NCI-H2107 (cell line): ENCODE measurements at places on chromosomes 7 and 10.

DNA sequence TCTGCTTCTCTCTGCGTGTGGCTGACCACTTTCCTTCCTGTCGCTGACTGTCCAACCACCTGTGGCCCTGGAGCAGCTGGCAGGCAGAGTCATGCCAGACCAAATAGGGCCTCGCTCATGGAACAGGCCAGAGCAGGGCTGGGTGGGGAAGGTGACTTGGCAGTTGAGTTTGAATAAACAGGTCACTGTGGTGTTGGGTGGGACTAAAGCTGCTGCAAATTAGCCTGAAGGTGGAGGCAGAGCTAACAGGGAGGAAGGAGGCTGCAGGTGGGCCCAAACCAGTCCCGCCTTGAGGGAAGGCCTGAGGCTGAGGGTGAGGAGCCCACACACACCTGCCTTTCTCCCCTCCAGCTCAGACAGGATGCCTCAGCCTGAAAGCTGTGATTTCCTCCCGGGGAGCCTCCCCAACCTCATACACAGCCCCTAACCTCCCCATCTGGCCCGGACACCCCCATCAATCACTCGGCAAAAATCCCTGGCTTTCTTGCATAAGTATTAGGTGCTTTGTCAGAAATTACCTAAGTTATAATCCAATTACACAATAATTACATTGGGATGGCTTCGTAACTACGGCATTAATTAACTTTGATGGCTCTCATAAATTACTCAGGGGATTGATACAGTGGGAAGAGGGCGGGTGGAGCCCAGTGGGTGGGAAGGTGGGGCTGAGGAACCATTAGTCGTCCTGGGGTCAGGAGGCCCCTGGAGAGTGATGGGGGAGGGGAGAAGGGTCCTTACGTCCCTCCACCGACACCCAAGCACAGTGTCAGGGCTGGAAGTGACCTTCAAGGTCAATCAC is 97.7 kb upstream of the PCBD1 start:
- DNase-seq = no peak

- no peak for DNase-seq
Observed at GRCh38 chr10:4046712-4047354, 261.8 kb upstream of the KLF6 start.

GRCh38 chr10:110680273-110681020 is 36.3 kb downstream of the RBM20 start:
- DNase-seq = no peak

- DNase-seq = no peak
Observed at GRCh38 chr10:91127341-91128082, 93.0 kb upstream of the PCGF5 start.

DNA sequence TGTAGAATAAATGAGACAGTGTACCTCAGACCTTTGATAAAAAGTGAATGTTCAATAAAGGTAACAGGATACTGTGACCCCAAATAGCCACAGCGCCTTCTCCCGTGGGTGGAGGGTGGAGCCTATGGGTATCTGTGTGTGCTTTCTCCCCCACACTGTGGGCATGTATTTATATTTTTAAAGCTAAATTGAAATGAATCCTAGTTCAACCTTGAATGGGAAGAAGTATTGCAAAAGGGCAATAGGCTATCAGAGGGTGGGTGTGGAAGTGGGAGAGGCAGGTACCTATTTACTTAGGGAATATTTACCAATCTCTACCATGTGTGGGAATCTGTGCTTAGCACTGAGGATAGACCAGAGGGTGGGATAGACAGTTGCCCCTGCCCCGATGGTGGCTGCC is 68.9 kb downstream of the PFKFB3 start:
- DNase-seq = no peak

DNA sequence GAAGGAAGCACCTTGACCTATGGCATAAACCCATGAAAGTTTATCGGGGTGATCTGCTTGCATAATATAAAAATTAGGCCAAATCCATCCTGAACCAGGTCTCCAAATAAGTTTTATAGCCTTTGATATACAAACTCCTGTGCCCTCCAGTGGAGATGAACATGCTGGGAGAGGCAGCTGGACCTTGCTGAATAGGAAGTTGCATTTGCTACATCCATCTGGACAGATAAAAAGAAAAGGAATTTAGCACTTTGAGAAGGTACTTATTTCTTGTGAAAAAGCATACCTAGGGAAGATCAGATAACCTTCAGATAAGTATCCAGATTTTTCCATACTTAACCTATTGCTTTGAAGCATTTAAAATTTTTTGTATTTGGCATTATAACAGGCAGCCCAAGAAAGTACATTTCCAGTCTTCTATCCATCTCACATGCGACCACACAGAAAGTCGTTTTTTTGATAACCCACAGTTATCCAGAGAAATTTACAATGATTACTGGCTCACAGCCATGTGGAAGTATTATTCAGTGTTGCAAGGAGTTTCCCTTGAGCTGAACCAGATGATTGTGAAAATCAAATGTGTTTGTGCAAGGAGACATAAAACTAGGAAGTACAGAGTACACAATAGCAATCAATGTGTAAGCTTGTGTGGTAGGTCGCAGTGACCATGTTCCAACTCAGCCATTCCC is 124.4 kb upstream of the STK17A start:
- no peak for DNase-seq

- no peak for DNase-seq
Observed at GRCh38 chr7:27168265-27168947, 3.1 kb upstream of the HOXA9 start.

GRCh38 chr10:17431871-17432311 is 22.5 kb downstream of the ST8SIA6 start:
- no peak for DNase-seq

DNA sequence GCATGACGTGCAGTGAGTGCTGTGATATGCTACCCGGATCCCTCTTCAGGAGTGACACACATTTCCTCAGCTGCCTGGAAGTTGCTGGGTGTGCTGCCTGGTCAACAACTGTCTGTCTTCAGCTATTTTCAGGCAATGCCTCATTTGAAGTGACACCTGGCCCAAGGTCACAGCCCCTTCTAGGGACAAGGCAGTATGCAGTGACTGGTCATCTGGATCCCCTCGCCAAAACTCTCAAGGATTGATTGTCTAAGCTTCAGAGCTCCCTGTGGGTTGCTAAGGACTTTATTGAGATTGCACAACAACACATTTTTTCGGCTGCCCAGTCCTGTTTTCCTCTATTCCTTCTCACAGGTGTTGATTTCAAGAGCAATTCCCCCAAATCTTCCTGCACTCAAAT is 108.8 kb downstream of the GNAI1 start:
- DNase-seq = no peak

- DNase-seq = no peak
Observed at GRCh38 chr10:132532749-132533560, 4.6 kb upstream of the INPP5A start.

GRCh38 chr10:111233439-111233838 is 156.6 kb downstream of the ADRA2A start:
- no peak for DNase-seq

DNA sequence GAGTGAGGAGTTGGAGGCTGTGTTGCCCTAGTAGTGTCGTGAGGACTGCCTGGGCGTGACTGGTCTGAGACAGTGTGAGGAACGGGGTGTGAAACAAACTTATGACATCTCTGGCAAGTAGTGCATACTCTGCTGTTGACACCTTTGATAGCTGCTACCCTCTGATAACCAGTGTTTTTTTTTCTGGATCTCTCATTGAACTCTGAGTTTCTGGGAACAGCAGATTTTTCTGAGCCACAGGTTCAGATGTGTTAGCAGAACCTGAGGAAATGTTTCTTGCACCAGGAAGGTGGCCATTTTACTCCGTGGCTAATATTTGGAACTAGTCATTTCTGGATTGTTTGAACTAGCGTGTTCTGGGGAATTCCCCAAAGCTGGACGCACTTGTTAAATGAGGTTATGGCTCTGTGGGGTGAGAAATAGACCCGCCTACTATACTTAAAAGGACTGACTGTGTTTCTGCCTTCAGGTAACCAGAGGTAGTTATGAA is 52.9 kb downstream of the AUTS2 start:
- DNase-seq = no peak

DNA sequence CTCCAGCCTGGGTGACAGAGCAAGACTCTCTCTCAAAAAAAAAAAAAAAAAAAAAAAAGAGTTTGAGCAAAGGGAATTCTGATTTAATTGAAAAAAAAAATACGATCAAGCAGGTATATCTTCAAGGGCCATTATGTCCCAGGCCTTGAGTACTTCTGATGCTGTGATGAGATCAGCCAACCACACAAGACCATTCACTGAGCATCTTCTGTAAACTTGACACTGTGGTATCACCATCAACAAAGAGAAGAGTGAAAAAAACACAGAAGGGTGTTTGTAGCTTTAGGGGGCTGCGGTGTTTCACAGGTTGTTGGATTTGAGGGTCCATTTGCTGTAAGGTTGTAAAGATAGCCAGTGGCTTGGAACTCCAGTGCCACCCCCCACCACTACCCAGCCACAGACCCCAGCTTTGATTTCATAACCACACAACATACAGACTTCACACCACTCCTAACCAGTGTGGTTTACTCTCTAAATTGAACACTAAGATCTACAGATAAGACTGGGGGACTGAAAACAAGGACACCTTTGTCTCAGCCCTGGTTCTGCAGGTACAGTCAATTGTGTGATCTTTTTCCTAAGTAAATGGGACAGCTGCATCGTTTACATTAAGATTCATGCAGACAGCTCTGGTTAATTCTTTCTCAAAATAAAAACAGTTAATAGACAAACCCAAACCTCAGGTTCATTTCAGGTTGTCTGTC is 66.4 kb downstream of the CDC123 start:
- no peak for DNase-seq

- no peak for DNase-seq
Observed at GRCh38 chr10:15606377-15606776, 113.3 kb downstream of the ITGA8 start.

- DNase-seq = no peak
Observed at GRCh38 chr7:45657890-45658715, 83.9 kb downstream of the ADCY1 start.

GRCh38 chr7:132536654-132537395 is 39.4 kb downstream of the PLXNA4 start:
- no peak for DNase-seq

DNA sequence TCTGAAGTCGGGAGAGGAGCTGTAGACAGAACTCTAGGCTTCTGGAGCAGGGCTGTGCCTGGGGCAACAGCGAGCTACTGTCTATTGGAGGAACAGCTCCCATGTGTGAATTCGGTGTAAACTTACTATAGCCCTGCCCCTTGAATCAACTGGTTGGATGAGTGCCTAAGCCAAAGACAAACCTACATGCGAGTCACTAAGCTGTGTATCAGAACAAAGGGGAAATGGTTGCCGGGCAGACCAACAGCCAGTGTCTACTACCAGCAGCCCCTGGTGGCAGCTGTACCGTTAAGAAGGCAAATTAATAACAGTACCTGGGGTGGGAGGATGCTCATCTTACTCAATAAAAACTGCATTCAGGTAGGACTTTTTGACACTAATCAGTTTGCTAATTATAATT is 343.6 kb downstream of the ACTR3B start:
- no peak for DNase-seq

GRCh38 chr7:55069271-55069792 is 50.5 kb downstream of the EGFR start:
- no peak for DNase-seq

DNA sequence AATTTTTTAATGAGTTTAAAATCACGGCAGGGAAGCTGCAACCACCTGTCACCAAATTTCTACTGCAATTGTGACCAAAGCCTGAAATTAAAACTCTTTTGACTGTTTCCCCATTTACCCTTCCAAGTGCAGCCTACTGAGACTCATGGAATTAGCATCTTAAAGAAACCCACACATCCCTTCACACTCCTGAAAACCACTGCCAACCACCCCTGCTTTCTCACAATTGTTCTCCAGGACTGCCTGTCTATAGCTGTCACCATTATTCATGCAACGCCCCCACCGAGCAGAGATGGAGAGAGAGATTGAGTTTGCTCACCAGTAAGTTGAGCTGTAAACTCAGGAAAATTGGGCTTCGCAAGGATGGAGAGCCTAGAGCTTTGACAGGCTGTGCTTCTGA is 383.8 kb upstream of the SORCS1 start:
- no peak for DNase-seq

DNA sequence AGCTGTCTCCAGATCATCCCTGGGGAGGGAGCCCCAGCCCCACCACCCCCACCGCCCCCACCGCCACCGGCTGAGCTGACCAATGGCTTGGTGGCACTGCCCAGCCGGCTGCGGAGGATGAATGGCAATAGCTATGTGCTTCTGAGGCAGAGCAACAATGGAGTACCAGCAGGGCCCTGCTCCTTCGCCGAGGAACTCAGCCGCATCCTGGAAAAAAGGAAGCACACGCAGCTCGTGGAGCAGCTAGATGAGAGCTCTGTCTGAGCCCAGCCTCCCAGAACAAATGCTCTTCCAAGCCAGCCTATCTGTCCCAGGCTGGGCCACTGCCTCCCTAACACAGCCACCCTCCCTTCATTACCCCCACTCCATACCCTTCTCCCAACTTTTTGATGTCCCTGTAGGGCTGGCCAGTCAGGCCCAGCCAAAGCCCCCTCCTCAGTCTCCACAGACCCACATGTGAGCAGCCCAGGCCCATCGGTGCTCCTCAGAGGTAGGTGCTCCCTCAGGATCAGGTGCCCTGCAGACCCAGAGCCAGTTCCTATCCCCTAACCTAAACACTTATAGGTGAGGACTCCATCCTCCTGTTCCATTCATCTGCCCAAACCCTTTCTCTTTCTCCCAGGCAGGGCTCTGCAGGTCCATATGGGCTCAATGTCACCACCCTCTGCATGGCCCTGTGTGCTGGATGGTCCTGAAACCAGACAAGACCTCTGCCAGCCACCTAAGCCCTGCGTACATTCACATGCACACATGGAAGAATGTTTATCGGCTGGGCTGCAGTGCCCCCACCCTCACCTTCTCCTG is 3.2 kb downstream of the MRPL43 start:
- DNase-seq = no peak

DNA sequence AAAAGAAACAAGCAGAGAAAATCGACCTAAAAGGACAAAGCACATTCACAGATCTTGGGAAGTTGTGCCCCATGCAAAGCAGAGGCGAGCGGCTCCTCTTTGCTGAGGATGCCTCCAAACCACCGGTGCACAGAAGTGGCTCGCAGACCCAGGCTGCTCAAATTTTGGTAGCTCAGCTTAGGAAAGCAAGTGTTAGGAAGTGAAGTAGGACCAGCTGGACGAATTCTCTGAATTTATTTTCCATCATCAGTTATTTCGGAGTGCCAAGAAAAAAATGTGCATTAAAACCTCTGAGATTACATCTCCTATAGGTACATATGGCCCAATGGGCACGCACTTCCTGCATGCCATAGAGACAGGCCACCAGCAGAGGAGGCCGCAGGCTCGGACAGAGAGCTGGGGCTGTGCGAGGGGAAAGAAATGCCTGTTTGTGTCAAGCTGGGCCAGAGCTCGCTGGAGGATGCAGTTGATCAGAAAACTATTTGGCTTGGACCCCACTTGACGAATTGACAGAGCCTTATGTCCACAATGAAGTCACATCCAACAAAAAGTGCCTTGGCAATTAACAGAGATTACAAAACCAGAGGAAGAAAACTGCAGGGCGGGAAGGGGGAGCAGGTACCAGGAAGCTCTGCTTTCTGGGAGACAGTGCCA is 122.3 kb upstream of the LYZL2 start:
- no peak for DNase-seq

- DNase-seq = no peak
Observed at GRCh38 chr10:22710139-22710745, 4.1 kb downstream of the PIP4K2A start.
